Activated naive CD4-positive, alpha-beta T cell treated with anti-CD3 and anti-CD28 coated beads for 36 hours (primary cell): ENCODE measurements at places on chromosomes 2 and 18. TPM values are rescaled to one million over a fixed set of nuclear protein-coding genes. Genes with fewer than 3 reads are reported as not detected.

GRCh38 chr18:1983746-1984515 is 587.4 kb downstream of the METTL4 start:
- no peak overlapping the region for H3K4me3 ChIP-seq
- H3K4me1 ChIP-seq = no peaks in the 10 kb centered on the region
- no peak for DNase-seq
- no peak overlapping the region for H3K27ac ChIP-seq
- H3K27me3 ChIP-seq = peaks cover 8% of the 10 kb centered on the region
- no peaks in the 10 kb centered on the region for H3K36me3 ChIP-seq

- H3K36me3 ChIP-seq = no peaks in the 10 kb centered on the region
- H3K27me3 ChIP-seq = peaks cover 27% of the 10 kb centered on the region
- peaks cover 10% of the 10 kb centered on the region for H3K4me1 ChIP-seq
- peak; percentile 22 for DNase-seq
- H3K4me3 ChIP-seq = no peak overlapping the region
- no peak overlapping the region for H3K27ac ChIP-seq
These were observed 1.7 kb downstream of the ERFE start for GRCh38 chr2:238160206-238161129.

The FAHD2B gene
- 28.1 TPM for total RNA-seq

DNA sequence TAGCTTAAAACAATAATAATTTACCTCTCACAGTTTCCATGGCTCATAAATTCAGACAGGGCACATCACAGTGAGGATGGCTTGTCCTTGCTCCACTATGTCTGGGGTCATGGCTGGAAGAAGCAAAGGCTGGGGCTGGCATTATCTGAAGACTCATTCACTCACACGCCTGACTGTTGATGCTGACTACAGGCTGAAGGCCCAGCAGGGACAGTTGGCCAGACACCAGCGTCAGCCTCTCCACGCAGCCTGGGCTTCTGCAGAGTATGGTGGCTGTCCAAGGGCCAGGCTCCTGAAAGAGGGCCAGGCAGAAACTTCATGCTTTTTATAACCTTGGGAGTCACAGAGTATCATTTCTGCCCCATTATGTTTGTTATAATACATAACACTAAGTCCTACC is 33.4 kb downstream of the YPEL5 start:
- H3K36me3 ChIP-seq = no peaks in the 10 kb centered on the region
- no peak overlapping the region for H3K27ac ChIP-seq
- H3K4me1 ChIP-seq = no peaks in the 10 kb centered on the region
- no peaks in the 10 kb centered on the region for H3K27me3 ChIP-seq

GRCh38 chr2:109497911-109498870 is 115.6 kb downstream of the SEPTIN10 start:
- H3K4me3 ChIP-seq = no peak overlapping the region
- no peaks in the 10 kb centered on the region for H3K27me3 ChIP-seq
- no peak for DNase-seq

The SPR gene
- 8.7 TPM for total RNA-seq

GRCh38 chr2:159968279-159968900 is 94.0 kb downstream of the PLA2R1 start:
- no peaks in the 10 kb centered on the region for H3K36me3 ChIP-seq
- no peak overlapping the region for H3K4me3 ChIP-seq
- no peaks in the 10 kb centered on the region for H3K27me3 ChIP-seq
- H3K4me1 ChIP-seq = no peaks in the 10 kb centered on the region
- peak; percentile 56 for DNase-seq
- no peak overlapping the region for H3K27ac ChIP-seq

- peaks cover 8% of the 10 kb centered on the region for H3K27me3 ChIP-seq
- H3K4me1 ChIP-seq = no peaks in the 10 kb centered on the region
- no peak overlapping the region for H3K4me3 ChIP-seq
- H3K27ac ChIP-seq = no peak overlapping the region
These were observed 219.7 kb upstream of the HS6ST1 start for GRCh38 chr2:128538396-128538795.

The MYCN gene
- total RNA-seq = 0.19 TPM

- no peaks in the 10 kb centered on the region for H3K27me3 ChIP-seq
- DNase-seq = peak; percentile 50
- H3K36me3 ChIP-seq = no peaks in the 10 kb centered on the region
- peaks cover 11% of the 10 kb centered on the region for H3K4me1 ChIP-seq
- H3K4me3 ChIP-seq = no peak overlapping the region
- H3K27ac ChIP-seq = no peak overlapping the region
These were observed 6.0 kb upstream of the SLC35F6 start for GRCh38 chr2:26757873-26758789.

DNA sequence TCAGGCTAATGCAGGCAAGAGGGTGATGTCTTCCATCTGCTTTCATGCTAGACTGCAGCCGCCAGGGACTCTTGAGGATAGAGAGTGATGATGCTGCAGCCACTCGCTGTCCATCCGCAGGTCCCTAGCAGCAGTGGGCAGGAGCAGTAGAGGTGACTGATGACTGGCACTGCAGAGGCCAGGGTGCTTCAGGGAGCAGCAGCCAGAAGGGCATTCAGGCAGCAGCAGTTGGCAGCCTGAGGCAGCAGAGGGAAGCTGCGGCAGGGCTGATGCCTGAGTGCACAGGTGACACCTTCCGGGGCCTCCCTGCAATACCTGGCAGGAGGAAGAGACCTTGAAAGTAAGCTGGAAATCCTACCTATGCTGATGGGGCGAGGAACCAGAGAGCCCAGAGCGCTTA is 214.2 kb downstream of the ICOS start:
- H3K4me3 ChIP-seq = no peak overlapping the region
- peaks cover 3% of the 10 kb centered on the region for H3K27me3 ChIP-seq
- no peak overlapping the region for H3K27ac ChIP-seq
- H3K4me1 ChIP-seq = peaks cover 6% of the 10 kb centered on the region

The ANKRD62 gene
- total RNA-seq = not detected

The CNDP1 gene
- total RNA-seq = not detected

GRCh38 chr2:139020287-139020686 is 240.1 kb upstream of the NXPH2 start:
- H3K4me1 ChIP-seq = no peaks in the 10 kb centered on the region
- no peaks in the 10 kb centered on the region for H3K36me3 ChIP-seq
- DNase-seq = no peak
- H3K27ac ChIP-seq = no peak overlapping the region
- H3K27me3 ChIP-seq = no peaks in the 10 kb centered on the region
- no peak overlapping the region for H3K4me3 ChIP-seq

- H3K4me1 ChIP-seq = peaks cover 11% of the 10 kb centered on the region
- H3K27me3 ChIP-seq = no peaks in the 10 kb centered on the region
- peak overlapping the region; percentile 79 for H3K4me3 ChIP-seq
- H3K27ac ChIP-seq = peak overlapping the region; percentile 79
- peak; percentile 87 for DNase-seq
These were observed 606 bp downstream of the TMEM237 start for GRCh38 chr2:201642579-201643215.

DNA sequence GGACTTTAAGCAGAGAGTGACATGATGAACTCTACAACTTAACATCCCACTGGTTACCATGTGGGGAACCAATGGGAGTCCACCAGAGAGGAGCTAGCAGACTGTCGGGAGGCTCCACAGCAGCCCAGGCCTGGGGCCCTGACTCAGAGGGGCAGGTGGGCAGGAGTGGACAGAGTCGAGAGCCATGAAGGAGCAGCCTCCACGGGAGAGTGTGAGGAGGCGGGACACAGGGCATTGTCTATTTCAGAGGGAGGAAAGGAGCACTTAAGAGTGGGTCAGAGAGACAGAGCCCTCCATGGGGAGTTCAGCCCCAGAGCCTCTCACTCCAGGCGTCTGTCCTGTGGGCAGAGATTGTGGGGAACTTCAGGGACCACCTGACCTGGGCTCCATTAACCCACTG is 118.7 kb downstream of the CYP26B1 start:
- H3K4me3 ChIP-seq = no peak overlapping the region
- peaks cover 4% of the 10 kb centered on the region for H3K27me3 ChIP-seq
- H3K4me1 ChIP-seq = no peaks in the 10 kb centered on the region
- no peak overlapping the region for H3K27ac ChIP-seq
- H3K36me3 ChIP-seq = no peaks in the 10 kb centered on the region

DNA sequence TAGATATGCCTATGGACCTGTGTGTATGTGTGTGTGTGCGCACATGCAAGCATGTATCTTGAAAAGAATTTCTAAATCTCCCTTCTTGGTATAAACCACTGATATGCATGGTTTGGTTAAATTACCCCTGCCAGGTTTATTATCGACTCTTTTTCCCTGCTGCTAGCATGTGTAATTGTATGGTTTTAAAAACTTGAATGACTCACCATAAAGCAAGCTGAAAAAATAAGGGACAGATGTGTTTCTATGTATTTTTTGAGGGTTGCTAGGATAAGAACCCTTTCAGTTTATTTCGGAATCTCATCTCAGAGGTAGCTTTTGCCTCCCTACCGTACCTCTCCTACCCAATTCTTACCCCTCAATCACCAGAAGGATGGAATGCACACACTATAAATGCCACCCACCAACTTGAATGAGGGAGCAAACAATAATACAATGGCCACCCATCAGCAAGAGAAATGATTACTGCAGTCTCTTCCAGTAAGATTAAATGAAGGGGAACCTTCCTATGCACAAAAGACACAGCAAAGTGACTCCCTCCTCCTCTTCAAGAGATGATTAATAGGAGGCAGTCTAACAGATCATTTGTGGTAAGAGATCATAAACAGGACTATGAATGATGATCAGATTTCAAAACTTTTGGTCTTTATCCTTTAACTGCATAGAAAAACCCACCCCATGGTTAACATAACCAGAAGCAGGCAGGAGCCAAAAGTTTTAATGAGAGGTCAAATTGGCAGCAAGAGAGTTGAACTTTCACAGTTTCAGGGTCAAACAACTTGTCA is 357.2 kb downstream of the SATB2 start:
- H3K4me1 ChIP-seq = no peaks in the 10 kb centered on the region
- H3K27ac ChIP-seq = no peak overlapping the region
- H3K4me3 ChIP-seq = no peak overlapping the region
- H3K27me3 ChIP-seq = no peaks in the 10 kb centered on the region

The CYS1 gene
- not detected for total RNA-seq

- no peaks in the 10 kb centered on the region for H3K27me3 ChIP-seq
- DNase-seq = no peak
- no peak overlapping the region for H3K4me3 ChIP-seq
- no peaks in the 10 kb centered on the region for H3K4me1 ChIP-seq
- H3K36me3 ChIP-seq = peaks cover 5% of the 10 kb centered on the region
These were observed 52.3 kb upstream of the ELOA2 start for GRCh38 chr18:47087676-47088075.

The EMILIN1 gene
- 0.29 TPM for total RNA-seq

GRCh38 chr2:199197448-199197847 is 260.3 kb downstream of the SATB2 start:
- H3K36me3 ChIP-seq = no peaks in the 10 kb centered on the region
- H3K4me3 ChIP-seq = no peak overlapping the region
- H3K27me3 ChIP-seq = no peaks in the 10 kb centered on the region
- no peak overlapping the region for H3K27ac ChIP-seq
- H3K4me1 ChIP-seq = no peaks in the 10 kb centered on the region

The GPATCH11 gene
- 10.4 TPM for total RNA-seq

- no peaks in the 10 kb centered on the region for H3K36me3 ChIP-seq
- no peak overlapping the region for H3K27ac ChIP-seq
- no peak for DNase-seq
- no peaks in the 10 kb centered on the region for H3K27me3 ChIP-seq
- no peak overlapping the region for H3K4me3 ChIP-seq
- H3K4me1 ChIP-seq = no peaks in the 10 kb centered on the region
These were observed 79.8 kb upstream of the MC4R start for GRCh38 chr18:60452421-60452820.

The SLC25A12 gene
- 15.0 TPM for total RNA-seq

- DNase-seq = no peak
- no peaks in the 10 kb centered on the region for H3K27me3 ChIP-seq
- no peaks in the 10 kb centered on the region for H3K36me3 ChIP-seq
- H3K4me1 ChIP-seq = no peaks in the 10 kb centered on the region
These were observed 1211.9 kb upstream of the NXPH2 start for GRCh38 chr2:139992078-139992477.

DNA sequence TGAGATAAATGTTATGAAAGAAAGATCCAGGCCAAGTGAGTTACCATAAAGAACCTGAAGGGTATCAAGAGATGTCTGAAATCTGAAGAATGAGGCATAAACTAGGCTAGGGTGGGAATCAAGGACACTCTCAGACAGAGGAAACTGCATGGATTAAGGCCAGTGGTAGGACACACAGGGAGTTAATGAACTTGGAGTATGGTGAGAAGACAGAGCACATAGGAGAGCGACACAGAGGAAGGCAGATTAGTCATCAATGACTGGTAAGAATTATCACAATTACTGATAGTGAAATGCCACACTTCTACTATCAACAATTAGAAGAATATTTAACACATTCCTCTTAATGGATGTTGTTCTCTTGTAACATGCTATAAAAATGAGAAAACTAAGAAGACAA is 76.9 kb downstream of the TTC21B start:
- H3K27me3 ChIP-seq = no peaks in the 10 kb centered on the region
- H3K36me3 ChIP-seq = peaks cover 12% of the 10 kb centered on the region
- no peak overlapping the region for H3K4me3 ChIP-seq
- peak overlapping the region; percentile 69 for H3K27ac ChIP-seq
- no peak for DNase-seq

The MC5R gene
- total RNA-seq = not detected

The POTEI gene
- total RNA-seq = not detected

DNA sequence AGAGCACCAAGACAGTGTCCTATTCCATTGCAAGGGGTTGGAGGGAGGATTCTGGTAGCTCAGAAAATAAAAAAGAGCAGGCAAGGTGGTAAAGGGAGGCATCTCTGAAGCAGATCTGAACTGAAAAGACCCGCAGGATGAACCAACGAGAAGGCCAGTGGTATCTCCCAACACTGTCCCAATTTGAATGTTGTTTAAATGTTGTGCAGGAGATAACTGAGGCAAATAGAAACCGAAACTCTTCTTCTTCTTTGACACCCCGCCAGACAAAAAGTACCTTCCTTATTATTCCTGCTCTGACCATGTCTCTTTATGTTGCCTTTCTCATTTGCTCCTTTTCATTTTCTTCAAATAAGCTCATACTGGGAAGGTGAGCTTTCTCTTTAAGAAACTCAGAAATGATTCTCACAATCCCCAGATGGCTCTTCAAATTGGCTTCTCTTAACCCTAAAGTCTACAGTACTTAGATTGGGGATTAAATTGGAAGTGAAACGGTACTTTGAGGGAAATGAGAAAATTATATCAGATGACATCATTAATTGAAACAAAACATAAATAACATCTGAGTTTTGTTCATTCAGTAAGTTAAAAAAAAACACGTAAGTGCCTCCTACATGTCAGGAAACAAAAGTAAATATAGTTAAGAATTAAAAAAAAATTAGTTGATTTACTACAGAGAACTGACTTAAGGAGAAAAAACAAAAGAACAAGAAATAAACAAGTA is 143.6 kb downstream of the WDPCP start:
- H3K36me3 ChIP-seq = peaks cover 5% of the 10 kb centered on the region
- H3K27ac ChIP-seq = no peak overlapping the region
- DNase-seq = no peak
- peaks cover 8% of the 10 kb centered on the region for H3K4me1 ChIP-seq

DNA sequence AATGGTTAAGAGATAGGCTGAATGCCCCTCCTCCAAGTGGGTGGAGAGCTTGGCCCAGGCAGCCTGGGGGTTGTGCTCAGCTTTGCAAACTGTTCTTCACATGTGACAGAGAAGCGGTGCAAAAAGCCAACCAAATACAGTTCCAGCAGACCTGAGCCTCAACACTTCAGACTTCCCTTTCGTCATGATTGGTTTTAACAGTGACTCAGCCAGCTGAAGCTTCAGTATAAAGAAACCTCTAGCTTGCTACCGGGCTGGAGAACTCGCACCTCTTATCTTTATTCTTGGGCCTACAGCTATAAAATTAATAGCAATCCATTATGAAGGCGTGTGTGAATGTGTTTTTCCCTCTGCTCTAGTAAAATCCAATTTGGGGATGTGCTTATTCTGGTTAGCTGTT is 20.0 kb downstream of the SETBP1 start:
- H3K27ac ChIP-seq = no peak overlapping the region
- peaks cover 16% of the 10 kb centered on the region for H3K4me1 ChIP-seq
- H3K4me3 ChIP-seq = no peak overlapping the region
- H3K27me3 ChIP-seq = peaks cover 20% of the 10 kb centered on the region
